ENCODE measurements at places on chromosomes 7 and 10.

GRCh38 chr7:27172823-27173510 is 1.2 kb downstream of the HOXA10 start:
- DNase-seq, result no peak

GRCh38 chr7:74042746-74043522 is 15.0 kb downstream of the ELN start:
- no peak for DNase-seq

DNA sequence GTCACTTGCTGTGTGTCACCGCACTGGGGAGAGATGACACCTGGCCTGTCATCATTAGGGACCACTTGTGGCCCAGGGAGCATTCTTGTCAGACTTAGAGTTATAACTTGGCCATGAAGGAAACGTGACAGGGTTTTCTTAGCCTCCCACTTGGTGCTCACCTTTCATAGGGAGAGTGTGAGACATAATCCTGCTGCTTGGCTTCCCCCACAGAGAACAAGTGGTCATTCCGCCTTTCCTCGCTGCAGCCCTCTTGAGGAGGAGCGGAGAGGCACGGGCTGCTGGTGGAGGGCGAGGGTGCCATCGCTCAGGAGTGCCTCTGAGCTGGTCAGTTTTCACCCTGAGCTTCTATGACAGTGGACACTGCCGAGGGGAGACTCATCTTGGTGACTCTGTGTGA is 125.0 kb upstream of the GJD4 start:
- DNase-seq, result no peak

- no peak for DNase-seq
Measured at GRCh38 chr10:130635528-130635927, 499.3 kb downstream of the GLRX3 start.

DNA sequence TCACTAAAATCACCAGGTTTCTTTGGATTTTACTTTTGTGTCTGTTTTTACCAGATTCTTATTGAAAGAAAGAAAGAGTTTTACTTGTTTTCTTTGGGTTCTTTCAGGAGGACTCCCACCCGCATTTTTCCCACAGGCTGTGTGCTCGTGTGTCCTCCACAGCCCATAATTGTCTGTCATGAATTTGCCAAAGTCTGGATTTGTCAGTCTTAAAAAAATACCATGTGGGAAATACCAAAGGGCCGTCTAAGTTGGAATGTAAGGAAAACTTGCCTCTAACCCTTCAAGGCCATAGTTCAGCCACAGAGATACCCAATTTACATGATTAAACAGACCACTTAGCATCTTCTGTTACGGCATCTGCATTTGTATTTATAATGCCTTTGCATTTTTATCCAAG is 41.3 kb upstream of the INHBA start:
- DNase-seq, result no peak

GRCh38 chr10:114077347-114077746 is 33.7 kb downstream of the ADRB1 start:
- DNase-seq, result no peak

GRCh38 chr7:23443974-23444373 is 26.3 kb downstream of the IGF2BP3 start:
- no peak for DNase-seq

DNA sequence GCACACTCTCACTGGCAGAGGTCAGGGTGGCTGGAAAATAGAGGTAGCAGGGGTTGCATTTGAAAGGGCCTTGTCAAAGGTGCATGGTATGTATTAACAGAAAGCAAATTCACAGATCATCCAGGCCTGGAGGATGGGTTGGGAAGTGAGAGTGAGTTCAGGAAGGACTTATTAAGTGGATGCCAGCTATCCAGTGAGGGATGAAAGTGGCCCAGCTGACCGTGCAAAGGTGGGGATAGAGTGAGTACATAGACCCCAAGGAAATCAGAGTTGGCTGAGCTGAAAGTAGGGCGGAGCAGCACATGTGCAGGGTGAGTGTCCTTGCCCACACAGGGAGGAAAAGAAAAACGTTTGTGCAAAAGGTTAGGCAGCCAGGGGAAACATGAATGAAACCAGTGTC is 58.1 kb downstream of the HECW1 start:
- no peak for DNase-seq

DNA sequence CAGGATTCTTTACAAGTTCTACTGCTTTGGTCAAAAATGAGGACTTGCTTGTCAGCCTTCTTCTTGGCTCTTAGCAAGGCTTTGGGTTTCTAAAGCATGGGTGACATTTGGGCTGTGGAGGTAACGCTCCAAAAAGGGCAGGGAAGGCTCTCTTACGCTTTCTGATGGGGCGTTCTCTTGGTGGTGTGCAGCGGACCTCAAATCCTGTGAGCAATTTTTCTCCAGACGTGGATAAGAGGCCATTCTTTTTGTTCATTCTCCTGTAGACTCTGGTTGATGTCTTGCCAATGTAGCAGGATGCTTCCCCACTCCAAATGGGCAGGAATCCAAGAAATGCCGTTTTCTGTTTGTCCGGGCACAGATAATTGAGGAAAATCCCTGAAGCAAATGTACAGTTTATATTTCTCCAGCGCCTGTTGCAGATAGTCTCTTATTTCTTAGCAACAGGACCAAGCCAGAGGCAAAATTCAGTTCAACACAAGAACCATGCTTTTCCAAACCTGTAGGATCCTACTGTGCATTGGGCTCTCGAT is 138.4 kb upstream of the NFE2L3 start:
- peak; percentile 48 for DNase-seq

DNA sequence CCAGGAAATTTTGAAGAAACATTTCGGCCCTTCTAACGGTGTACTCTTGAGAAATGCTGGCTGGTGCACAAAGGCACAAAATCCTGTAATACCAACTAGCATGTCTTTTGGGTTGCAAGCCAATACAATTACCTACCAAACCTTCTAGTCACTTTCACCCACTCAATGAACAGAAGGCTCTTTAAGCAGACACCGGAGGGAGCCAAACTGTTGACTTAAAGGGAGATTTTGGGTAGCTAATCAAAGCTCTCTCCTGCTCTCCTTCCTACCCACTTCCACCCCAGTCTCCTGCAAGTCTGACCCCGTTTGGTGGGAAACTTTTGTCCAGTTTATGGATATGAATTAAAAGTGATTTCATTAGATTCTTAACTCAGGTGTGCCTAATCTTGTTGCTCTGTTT is 24.0 kb downstream of the GRM3 start:
- no peak for DNase-seq

DNA sequence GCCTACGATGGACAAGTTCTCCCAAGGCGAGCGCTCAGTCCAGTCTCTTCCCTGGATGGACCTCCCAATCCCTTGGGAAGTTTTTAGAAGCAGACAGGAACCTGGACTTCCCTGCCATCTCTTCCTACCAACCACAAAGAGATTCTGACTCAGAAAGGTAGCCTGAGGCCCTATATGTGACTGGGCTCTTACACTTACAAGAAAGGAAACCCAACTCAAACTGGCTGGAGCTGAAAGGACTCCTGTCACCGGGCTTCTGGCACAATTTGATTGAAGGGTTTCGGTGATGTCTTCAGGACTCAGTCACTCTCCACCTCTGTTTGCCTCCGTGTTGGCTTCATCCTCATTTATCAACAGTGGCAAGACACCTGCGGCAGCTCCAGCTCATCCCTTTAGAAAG is 3.7 kb upstream of the COL13A1 start:
- no peak for DNase-seq

DNA sequence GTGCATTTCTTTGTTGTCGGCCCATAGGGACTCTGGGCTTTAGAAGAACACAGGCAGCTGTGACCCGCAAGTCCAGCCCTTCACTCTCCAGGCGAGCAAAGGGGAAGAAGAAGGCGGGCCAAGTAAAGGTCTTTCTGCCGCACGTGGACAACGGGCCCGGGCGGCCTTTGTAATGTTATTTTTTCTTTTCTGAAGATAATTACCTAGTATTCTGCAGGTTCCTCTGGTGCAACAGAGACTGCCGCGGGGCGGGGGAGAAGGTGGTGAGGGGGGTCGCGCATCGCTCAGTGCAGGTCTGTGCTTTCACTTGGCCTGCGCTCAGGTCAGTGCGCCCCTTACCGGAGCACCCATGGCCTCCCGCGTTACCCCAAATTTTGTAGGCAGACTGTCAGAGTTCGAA is 7.1 kb upstream of the TBX20 start:
- no peak for DNase-seq

- no peak for DNase-seq
Measured at GRCh38 chr10:103232131-103232673, 13.5 kb upstream of the RPEL1 start.

GRCh38 chr10:3139216-3139910 is 33.2 kb downstream of the PITRM1 start:
- no peak for DNase-seq

GRCh38 chr10:130363051-130363450 is 226.9 kb downstream of the GLRX3 start:
- DNase-seq, result no peak

DNA sequence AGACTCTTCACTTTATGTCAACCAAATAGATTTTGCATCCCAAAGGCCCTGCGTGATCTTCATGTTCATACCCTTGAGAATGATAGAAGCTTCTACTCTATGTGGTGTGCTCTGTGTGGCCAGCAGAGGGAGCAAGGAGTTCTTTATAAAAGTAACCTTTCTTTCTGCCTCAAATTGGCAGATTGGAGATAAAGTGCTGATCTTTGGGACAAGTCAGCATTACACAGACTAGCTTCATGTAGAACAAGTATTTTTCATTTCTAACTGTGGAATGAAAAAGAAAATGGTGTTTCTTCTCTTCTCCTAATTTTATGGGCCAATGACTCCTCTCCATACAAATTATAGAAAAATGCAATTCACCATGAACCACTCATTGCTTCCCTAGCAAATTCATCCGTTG is 1214.1 kb downstream of the SORCS1 start:
- DNase-seq, result peak; percentile 54

DNA sequence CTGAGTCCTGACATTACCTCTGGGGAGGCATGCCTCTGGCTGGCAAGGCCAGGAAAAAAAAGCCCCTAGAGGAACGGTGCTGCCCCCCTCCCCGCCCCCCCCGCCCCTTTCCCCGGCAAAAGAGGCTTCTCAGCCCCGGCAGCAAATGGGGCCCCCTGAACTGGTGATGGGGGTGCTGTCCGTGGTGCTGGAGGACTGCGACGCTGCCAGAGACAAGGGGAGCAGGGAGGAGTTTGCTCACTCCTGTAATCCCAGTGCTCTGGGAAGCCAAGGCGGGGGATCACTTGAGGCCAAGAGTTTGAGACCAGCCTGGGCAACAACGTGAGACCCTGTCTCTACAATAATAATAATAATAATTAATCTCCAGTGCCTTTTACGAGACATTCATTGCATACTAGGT is 23.7 kb downstream of the SRRM3 start:
- DNase-seq, result peak; percentile 51

- no peak for DNase-seq
Measured at GRCh38 chr10:84606428-84606827, 278.0 kb downstream of the CCSER2 start.

DNA sequence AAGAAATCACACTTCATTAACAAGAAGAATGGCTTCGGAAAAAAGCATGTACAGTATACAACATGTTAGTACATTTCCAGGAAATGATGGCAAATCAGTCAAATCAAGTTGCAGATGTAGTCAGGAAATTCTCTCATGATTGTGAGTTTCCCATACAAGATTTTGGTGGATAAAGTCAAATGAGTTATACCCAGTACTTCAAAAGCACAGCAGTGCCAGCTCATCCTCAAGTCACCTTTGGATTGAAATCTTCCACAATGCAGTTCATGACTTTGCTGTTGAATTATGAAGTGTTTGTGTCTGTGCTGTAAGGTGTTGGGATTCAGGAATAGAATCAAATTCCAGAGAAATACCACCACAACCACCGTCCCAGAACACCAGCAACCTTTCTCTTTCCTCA is 301.3 kb upstream of the BMPER start:
- DNase-seq, result no peak

DNA sequence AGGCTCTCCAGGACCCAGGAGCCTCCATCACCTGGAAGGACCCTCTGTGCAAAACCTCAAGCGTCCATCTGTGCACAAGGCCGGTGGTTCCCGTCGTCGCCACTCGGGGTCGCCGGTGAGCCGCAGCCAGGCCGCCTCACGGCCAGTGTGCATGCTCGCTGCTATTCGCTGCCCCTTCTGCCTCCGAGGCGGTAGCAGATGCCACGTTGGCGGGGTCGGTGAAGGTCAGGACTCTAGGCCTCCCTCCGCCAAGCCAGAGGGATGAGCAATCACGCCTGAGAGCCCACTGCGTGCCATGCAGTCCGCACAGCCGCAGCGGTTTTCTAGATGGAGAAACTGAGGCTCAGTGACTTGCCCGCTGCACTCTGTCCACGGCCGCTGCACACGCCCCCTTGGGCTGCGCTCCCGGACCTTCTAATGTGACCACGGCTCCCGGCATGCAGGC is 5.7 kb downstream of the UPK3B start:
- peak; percentile 63 for DNase-seq

- DNase-seq, result no peak
Measured at GRCh38 chr10:368579-369220, 233.4 kb downstream of the ZMYND11 start.

GRCh38 chr7:40760293-40760964 is 625.6 kb downstream of the SUGCT start:
- DNase-seq, result no peak
